Lower lobe of right lung (tissue), 2 donors: ENCODE measurements at places on chromosomes 5 and 9. TPM values are rescaled to one million over a fixed set of nuclear protein-coding genes. Genes with fewer than 3 reads are reported as not detected.

- H3K27ac ChIP-seq = no peak overlapping the region
- no peaks in the 10 kb centered on the region for H3K36me3 ChIP-seq
- no peaks in the 10 kb centered on the region for H3K27me3 ChIP-seq
- no peaks in the 10 kb centered on the region for H3K4me1 ChIP-seq
- no peak for DNase-seq
- H3K4me3 ChIP-seq = no peak overlapping the region
Observed at GRCh38 chr5:118518720-118519119, 469.6 kb downstream of the DTWD2 start.

GRCh38 chr9:91905991-91906469 is 44.0 kb downstream of the ROR2 start:
- peak; percentile 66 for DNase-seq
- H3K27ac ChIP-seq = peak overlapping the region; percentile 32
- no peaks in the 10 kb centered on the region for H3K36me3 ChIP-seq
- no peaks in the 10 kb centered on the region for H3K4me1 ChIP-seq
- peak overlapping the region; percentile 52 for H3K4me3 ChIP-seq
- peaks cover 4% of the 10 kb centered on the region for H3K27me3 ChIP-seq

Gene ACOT12
- total RNA-seq = not detected

GRCh38 chr5:57442080-57442839 is 40.4 kb downstream of the ACTBL2 start:
- H3K4me1 ChIP-seq = no peaks in the 10 kb centered on the region
- no peaks in the 10 kb centered on the region for H3K36me3 ChIP-seq
- H3K27me3 ChIP-seq = no peaks in the 10 kb centered on the region
- no peak overlapping the region for H3K4me3 ChIP-seq
- no peak for DNase-seq

- no peaks in the 10 kb centered on the region for H3K36me3 ChIP-seq
- DNase-seq = no peak
- H3K27me3 ChIP-seq = no peaks in the 10 kb centered on the region
- peaks cover 22% of the 10 kb centered on the region for H3K4me1 ChIP-seq
Observed at GRCh38 chr9:121551985-121552753, 52.5 kb upstream of the GGTA1 start.

DNA sequence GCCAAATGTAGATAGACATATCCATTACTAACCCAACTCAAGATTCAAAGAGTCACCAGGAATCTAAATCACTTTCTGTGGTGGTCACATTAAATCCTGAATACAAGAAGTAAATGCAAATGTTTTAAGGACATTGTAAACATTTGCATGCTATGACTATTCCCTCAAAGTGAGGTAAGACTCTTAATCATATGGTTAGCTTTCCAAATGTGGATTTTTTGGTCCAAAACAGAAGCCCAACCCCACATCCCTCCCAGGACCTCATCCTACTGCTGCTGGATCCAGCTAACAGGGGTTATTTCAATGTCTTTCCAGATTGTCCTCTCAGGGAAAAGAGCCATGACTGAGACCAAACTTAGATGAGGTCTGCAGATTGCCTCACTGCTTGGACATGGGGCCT is 228.1 kb upstream of the PANK3 start:
- DNase-seq = no peak
- no peak overlapping the region for H3K4me3 ChIP-seq
- peaks cover 19% of the 10 kb centered on the region for H3K27me3 ChIP-seq
- H3K4me1 ChIP-seq = no peaks in the 10 kb centered on the region
- H3K27ac ChIP-seq = no peak overlapping the region

GRCh38 chr9:109086221-109086620 is 33.5 kb downstream of the TMEM245 start:
- peaks cover 80% of the 10 kb centered on the region for H3K36me3 ChIP-seq
- H3K4me3 ChIP-seq = no peak overlapping the region
- H3K4me1 ChIP-seq = no peaks in the 10 kb centered on the region
- no peak for DNase-seq
